ENCODE measurements at places on chromosomes 16 and 17.

DNA sequence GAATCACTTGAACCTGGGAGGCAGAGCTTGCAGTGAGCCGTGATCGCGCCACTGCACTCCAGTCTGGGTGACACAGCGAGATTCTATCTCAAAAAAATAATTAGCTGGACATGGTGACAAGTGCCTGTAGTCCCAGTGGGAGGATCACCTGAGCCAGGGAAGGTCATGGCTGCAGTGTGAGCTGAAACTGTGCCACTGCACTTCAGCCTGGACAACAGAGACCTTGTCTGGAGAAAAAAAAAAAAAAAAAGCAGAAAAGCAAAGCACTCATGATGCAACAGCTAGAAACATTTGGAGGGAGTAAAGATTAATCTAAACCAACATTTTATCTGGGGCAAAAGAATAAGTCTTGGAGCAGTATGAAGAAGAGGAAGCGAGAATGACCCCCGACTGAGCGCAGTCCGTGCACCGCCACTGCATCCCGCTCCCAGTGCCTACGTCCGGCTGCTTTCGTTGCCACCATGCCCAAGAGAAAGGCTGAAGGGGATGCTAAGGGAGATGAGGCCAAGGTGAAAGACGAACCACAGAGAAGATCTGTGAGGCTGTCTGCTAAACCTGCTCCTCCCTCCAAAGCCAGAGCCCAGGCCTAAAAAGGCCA is 8.2 kb downstream of the PRPSAP1 start:
- no peak for DNase-seq

GRCh38 chr17:67663457-67663856 is 54.3 kb upstream of the NOL11 start:
- no peak for DNase-seq

DNA sequence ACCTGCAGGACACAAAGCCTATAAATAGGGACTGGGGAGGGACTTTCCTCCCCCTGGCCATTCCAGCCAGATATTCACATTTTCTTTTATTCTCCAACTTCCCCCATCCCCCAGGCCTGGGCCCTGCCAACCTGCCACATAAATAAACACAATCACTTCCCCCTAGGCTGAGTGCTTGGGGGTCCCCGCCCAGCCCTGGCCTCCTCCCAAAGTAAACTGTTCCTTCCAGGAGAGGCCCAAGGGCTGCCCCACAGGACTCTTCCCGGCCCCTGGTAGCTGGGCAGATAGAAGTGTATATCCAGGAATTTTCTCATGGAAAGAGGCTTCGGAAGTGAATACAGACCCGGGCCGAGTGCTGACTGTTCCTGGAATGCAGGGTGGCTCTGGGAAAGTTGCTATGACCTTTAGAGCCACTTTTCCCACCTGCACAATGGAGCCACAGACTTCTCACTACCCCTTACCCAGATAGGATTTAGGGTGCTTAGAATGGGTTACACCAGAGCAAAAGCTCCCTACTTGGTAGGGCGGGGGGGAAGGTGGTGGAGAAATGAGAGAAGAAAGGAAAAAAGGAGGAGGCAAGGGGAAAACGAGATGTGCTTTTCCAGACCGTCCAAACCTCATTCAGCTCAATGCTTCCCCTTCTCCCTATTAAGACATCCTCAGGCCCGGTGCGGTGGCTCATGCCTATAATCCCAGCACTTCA is 8.5 kb downstream of the CSF3 start:
- DNase-seq, result no peak

DNA sequence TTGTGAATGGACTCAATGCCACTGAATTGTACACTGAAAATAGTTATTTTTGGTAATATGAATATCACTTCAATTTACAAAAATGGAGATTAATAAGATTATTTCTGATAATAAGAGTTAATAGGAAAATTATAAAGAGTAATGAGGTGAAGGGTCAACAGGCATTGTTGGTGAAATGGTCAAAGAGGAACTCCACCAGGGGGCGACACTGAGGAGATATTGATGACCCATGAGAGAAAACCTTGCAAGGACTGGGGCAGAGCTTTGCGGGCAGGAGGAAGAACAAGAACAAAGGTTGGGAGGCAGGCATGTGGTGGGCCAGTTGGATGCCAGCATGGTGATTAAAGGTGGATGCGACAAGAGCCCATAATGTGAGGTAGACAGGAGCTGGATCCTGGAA is 74.0 kb upstream of the XYLT1 start:
- no peak for DNase-seq

DNA sequence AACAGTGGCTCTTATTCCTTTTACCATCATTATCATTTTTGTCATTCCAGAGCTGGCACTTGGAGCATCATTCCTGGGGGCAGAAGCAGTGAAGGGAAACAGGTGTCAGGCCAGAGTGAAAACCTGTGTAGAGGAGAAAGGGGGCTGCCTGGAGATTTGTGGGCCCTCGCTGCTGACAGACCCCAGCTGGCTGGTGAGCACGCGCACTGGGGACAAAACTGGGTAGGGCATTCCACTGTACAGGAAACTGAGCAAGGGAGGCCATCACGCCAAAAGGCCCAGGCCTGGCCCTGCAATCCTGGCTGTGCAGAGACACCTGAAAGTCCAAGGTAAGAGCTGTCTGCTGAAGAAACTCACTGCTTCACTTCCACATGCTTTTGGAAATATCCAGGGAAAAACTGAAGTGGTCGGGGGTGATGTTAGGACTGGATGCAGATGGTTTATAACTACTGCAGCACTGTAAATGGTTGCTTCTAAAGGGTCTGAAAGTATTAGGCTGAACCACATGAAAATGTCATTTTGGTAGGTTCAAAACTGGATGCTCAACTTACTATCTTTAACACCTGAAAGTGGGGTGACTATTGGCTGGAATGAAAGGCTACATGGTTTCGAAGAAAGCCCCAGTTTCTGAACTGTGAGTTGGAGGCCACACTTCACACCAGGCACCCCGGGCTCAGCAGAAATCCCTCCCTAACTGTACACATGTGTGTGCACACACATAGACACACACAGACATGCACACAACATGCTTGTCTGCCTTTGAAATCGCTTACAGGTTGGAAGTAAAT is 225.0 kb downstream of the C16orf78 start:
- no peak for DNase-seq

- DNase-seq, result no peak
Observed at GRCh38 chr17:64388961-64389565, 1.6 kb downstream of the PECAM1 start.

- no peak for DNase-seq
Observed at GRCh38 chr16:52440248-52440647, 106.7 kb downstream of the TOX3 start.

GRCh38 chr17:1474402-1475189 is 17.9 kb downstream of the MYO1C start:
- no peak for DNase-seq

DNA sequence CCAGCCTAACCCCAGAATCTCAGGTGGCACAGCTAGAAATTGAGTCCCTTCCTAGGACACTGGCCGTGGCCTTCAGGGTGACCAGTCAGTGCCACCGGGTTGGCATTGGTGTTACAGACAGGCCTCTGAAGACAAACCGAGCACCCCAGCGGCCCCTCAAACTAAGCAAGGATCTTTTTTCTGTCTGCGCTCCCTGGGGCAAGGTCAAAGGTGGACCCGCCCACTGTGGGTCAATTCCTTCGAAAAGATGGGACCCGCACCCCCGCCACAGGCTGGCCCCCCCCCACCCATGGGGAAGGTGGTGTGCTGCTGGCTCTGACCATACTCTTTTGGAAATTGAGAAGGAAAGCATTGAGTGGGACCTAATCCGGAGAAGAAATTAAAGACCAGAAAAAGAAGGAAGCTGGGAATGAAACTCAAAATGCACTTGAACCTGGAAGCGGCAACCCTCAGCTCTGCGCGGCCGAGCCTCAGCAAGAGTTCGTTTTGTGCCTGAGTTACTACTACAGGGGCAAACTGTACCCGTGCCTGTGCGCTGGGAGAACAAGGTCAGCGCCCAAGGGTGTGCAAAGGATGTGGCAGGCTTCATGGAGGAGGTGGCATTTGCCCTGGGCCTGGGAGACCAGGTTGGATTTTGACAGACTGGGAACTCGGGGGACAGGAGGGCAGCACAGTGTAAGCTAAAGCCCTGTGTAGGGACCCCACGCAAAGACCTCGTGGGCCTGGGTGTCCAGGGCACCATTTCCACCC is 20.4 kb downstream of the TMC6 start:
- DNase-seq, result no peak

DNA sequence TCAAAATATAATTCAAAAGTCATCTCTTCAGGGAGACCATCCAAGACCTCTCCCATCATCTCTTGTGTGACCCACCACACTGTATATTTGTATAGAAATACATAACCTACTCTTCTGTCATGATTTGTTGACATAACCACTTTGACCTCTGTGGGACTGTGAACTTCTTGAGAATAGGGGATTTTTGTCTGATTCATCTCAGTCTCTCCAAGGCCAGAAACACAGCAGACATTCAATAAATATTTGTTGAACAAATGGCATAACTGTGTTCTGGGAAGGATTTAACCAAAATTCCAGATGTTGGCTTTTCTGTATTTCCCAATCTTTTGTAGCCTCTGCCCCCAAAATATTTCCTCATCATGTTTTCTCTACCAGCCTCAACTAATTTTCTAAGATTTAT is 169.7 kb downstream of the CDH11 start:
- no peak for DNase-seq

- DNase-seq, result no peak
Observed at GRCh38 chr17:37438141-37438540, 31.5 kb downstream of the TADA2A start.

DNA sequence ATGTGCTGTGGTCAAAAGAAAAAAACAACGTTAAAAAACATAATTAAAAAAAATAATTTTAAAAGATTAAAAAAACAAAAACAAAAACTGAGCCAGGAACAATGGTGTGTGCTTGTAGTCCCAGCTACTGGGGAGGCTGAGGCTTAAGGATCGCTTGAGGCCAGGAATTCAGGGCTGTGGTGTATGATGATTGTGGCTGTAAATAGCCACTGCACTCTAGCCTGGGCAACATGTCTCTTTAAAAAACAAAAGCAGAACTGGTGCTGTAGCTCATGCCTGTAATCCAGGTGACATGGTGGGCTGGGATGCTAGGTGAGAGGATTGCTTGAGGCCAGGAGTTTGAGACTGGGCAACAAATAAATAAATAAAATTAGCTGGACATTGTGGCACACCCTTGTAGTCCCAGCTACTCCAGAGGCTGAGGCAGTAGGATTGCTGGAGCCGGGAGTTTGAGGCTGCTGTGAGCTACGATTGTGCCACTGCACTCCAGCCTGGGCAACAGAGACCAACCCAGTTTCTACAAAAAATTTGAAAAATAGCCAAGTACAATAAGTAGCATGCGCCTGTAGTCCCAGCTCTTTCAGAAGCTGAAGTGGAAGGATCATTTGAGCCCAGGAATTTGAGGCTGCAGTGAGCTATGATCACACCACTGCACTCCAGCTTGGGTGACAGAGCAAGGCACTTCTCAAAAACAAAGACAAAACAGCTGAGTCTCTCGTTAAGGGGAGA is 43.6 kb downstream of the NFATC3 start:
- no peak for DNase-seq

- no peak for DNase-seq
Observed at GRCh38 chr17:17253406-17253805, 16.4 kb upstream of the FLCN start.

DNA sequence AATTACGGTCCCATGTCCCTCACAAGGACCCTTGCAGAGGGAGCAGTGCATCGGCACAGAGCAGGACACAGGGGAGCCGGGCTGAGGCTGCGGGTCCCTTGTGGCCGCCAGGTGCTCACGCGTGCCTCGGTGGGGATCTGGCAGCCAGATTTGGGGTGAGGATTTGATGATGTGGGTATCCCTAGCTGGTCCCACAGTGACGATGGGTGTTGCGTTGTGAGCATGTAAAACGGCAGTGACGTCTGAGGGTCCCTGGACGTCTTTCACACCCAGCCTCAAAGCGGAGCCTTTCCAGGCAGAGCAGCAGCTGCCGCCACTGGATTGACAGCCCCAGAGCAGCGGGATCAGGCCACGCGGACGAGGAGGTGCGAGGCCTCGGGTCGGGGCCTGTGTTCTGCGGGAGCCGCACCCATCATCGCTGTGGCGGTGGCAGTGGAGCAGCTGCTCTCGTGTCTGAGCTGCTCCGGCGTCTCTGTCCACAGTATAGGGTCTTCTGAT is 54.6 kb downstream of the WDR45B start:
- no peak for DNase-seq

GRCh38 chr17:74019271-74019670 is 184.2 kb upstream of the RPL38 start:
- DNase-seq, result no peak

DNA sequence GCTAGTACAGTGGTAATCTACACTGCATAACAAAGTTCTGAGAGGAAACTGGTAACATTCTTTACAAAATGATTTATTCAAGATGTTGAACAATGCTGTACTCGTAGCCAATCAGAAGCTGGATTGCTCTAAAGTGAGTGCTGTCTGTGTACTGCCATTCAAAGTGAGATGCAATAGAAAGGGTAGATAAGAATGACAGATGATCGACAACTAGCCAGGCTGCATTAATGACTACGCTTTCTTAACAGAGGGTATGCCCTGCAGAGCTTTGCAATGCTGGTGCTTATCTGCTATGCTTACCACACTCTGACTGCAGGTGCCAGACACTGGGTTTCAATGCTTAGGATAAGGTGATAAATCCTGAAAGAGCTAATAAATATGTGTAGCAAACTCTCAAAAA is 46.1 kb upstream of the SLC25A19 start:
- DNase-seq, result no peak

GRCh38 chr16:6216836-6217235 is 1115.8 kb upstream of the RBFOX1 start:
- DNase-seq, result no peak

- no peak for DNase-seq
Observed at GRCh38 chr16:14497245-14498082, 132.6 kb downstream of the PARN start.

DNA sequence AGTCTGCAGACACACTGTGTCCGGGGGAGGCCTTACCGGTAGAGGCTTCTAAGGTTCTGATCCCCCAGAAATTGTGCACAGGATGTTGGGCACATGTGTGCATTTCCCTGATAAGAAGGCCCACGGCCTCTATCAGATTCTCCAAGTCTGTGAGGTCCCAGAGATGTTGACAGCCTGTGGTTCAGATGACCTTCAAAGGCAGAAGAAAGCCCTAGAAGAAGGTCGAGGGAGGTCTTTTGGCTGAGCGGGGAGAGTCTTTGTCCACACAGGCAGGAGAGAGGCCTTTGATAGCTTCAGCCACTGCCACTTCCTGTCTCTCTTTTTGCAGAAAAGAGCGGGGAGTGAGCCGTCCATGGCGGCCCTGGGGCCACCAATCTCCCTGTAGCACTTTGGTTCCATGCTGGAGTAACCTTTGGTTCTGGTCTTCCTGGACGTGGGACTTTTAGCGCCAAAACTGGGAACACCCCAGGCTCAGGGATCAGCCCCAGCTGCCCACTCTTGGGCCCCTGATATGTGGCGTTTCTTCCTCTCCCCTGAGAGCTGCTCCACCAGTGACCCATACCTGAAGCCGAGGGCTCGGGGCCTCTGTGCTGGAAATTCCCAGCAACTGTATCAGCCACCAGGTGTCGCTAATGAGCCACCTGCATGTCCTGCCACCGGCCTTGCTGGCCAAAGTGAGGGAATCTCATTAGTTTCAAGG is 28.1 kb upstream of the LGALS9 start:
- peak; percentile 77 for DNase-seq

GRCh38 chr17:1714980-1715802 is 5.0 kb upstream of the TLCD2 start:
- peak; percentile 91 for DNase-seq

All from muscle of arm (tissue), 14 donors.